ENCODE measurements at places on chromosomes 16 and 17.

DNA sequence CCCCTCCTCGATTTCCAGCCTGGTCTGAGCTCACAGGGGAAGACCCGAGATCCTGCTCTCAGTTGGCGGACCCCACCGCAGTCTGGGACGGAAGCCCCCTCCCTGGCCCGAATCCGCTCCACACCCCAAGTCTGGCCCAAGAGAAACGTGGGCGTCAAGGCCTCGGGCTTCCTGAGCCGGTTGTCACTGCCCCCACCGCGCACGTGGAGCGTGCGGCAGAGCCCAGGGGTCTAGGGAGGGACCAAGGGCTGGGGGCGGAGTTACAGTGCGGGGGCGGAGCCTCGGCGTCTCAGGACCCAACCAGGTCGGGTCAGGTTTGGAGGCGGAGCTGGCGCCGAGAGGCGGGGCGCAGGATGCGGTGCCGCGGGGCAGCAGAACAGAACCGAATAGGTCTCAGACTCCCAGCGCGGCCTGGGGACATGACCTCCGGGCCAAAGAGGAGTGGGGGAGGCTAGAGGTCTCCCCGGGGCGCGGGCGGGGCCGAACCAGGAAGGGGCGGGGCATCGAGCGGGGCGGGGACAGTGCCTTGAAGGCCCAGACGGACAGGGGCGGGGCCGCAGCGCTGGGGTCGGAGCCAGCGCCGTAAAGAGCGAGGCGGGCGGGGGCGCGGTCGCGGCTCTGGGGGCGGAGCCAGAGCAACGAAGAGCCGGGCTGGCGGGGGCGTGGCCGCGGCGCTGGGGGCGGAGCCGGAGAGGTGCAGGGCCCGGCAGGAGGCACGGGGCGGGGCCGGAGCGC lies 431 bp upstream of the ZFPM1 start:
- DNase-seq: peak; percentile 100

- no peak for DNase-seq
Measured at GRCh38 chr16:89410794-89411309, 79.5 kb downstream of the ANKRD11 start.

DNA sequence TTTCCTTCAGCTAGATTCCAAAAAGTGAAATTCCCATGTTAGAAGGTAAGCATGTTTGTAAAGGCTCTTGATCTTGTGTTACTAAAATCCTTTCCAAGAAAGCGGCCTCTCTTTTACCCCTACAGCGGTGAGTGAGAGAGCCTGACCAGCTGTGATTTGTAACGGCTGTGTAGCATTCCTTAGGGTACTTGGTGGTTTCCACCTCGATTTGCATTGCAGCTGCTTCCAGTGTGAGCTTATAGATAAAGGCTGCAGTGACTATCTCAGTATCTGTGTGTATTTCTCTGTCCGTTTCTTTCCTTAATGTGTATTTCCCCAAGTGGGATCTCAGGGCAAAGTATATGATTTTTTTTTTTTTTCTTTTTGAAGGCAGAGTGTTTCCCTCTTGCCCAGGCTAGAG lies 169.4 kb downstream of the SNX29 start:
- DNase-seq: no peak

DNA sequence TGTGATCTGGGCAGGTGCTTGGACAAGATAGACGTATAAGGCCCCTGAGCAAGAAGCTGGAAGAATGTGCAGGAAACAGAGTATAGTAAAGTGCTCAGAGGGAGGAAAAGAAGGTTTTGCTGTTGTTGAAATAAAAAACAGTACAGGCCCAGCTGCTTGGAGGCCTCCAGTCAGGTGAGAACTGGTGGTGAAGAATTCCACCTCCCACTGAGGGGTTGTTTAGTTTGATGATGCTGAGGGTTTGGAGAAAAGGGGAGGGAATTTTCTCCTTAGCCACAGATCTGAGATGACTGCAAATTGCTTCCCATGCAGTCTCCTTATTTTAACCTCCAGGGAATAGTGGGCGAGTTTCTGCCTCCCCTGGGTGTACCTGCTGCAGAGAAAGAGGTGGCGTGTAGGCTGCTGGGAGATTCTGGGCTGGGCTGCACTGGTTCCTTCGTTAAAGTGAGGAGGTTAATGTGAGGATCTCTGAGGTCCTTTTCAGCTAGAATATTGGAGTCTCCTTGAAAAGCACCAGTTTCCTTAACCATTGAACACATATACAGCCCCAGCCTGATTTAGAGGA lies 25.8 kb downstream of the SMPD3 start:
- no peak for DNase-seq

- no peak for DNase-seq
Measured at GRCh38 chr17:15392326-15392741, 50.9 kb upstream of the TEKT3 start.

- no peak for DNase-seq
Measured at GRCh38 chr17:30005709-30006320, 64.4 kb downstream of the EFCAB5 start.

DNA sequence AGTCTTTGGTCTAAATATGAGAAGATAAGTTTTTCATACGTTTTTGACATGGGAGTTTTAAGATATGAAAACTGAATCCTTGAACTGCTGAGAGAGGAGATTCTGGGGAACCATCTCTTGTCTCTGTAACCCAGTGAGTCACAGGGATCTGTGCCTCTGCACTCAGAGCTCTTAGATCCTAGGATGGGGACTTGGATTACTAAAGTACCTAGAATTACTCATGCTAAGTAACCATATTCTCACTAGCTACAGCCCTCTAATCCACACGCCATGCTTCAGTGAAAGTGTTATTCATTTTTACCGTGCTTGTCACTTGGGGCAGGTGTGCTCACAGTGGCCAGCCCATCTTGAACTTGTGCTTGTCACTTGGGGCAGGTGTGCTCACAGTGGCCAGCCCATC lies 2.0 kb downstream of the MRM3 start:
- no peak for DNase-seq

DNA sequence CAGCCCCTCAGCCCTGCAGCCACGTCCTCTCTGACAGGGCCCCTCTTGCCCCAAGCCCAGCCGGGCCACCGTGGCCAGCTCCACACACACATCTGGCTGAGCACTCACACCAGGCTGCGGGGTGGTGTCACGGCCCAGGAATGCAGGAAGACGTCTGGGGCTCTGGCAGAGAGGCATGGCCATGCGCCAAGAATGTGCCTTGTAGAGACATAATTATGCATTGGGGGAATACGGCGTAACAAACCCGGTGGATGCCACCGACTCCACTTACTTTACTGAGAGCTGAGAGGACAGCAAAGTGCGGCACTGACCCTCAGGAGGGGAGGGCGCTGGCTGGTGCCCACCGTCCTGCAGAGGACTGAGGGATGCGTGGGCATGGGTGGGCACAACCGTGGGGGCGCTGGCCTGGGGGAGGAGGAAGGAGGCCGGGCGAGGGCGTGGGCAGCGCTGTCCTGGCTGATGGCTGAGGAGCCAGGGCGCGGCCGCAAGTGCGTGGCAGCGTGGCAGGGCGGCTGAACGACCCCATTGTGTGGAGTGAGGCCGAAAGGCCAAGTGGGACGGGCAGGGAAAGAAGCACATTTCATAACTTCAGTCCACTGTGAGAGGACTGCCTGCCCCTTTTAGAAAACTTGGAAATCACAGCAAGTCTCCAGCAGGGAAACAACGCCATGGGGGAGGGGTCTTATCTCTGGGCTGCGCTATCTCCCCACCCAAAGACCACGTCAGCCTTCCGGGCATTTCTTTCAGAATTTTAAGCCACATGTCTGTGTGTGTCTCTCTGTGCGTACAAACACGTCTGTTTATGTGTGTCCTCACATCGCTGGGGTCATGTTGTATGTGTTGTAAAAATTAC lies 30.6 kb downstream of the METRNL start:
- no peak for DNase-seq

- DNase-seq: no peak
Measured at GRCh38 chr16:56894331-56894917, 29.4 kb downstream of the SLC12A3 start.

DNA sequence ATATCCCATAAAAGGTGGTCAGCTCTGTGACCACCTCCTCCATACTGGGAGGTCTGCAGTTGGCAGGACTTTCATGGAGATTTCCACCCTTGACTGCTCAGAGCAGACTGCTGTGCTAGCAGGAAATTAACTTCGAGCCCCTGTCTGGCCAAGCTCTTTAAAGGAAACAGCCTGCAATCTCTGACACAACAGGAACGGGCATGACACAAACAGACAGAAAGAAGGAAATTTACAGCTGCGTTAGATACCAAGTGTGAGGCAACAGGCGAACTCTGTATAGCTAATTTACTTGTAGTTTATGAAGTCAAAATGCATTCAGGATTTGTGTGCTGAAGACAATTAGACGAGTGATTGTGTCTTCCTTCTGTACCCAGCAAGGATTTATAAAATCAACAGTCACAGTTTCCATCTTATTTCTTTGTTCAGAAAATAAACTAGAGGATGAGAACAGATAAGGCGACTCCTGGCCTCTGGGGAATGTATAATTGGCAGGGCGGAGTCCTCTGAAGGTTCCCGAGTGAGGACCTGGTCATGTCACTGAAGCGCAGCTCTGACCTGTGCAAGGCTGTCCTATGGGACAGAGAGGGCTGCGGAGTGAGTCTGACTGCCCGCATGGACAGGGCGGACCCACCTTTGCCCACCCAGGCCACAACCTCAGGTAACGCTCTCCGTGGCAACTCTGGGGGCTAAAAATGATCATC lies 16.1 kb downstream of the WIPI1 start:
- DNase-seq: no peak

- no peak for DNase-seq
Measured at GRCh38 chr17:19978805-19979211, 1.2 kb upstream of the AKAP10 start.

- no peak for DNase-seq
Measured at GRCh38 chr16:88899901-88900661, 33.6 kb upstream of the PABPN1L start.

- DNase-seq: no peak
Measured at GRCh38 chr16:67926181-67926750, 5.4 kb downstream of the CTRL start.

DNA sequence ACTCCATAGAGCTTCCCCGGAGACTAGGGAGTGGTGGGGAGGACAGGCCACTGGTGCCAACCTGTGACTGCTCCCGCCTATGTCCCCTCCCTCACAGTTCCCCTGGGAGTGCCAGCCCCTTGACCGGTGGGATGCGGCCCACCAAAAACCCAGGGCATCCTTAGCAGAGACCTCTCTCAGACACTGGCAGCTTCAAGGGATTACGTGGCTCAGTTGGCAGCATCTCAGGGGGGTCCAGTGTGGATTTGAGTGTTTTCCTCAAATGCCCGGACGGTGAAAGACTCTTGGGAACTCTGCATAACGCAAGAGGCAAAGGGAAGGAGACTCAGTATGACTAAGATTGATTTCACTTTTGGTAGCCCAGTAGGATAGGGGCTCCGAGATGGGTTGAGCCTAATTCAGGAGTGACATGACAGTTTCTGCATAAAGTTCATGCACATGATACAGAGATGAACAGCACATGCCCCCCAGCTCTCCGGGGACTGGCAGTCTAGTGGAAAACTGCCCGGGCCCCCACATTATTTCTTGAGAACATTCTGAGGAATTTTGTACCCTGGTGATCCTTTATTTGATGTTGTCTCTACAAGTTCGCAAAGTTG lies 50.4 kb downstream of the TRARG1 start:
- no peak for DNase-seq

- DNase-seq: no peak
Measured at GRCh38 chr17:48427598-48427997, 2.4 kb downstream of the SKAP1 start.

DNA sequence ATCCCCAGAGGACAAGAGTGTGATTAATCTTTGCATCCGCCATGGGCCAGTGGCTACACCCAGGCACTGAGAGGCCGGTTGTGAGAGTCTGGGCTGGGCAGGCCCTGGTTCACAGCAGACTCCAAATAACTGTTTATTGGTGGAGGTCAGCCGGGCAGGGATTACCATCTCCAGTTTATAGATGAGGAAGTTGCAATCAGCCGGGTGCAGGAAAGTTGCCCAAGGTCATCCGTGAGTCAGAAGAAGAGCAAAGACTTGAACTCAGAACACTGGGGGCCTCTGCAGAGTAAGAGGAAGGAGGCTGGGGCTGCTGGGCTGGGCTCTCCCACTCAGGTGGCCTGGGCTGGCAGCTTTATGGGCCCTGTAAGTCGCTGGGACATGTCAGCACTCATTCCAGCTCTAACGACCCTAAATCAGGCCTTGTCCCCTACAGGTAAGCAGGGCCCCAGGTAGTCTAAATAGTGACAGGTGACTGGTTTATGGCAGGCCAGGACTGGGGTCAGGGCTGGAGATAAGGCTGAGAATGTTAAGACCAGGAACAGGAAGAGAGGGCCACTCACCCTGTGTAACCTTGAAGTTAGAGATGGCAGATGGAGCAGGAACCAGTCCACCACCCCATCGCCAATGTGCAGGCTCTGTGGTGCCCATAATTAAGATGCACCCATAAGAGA lies 2.1 kb upstream of the CA4 start:
- DNase-seq: no peak

- DNase-seq: no peak
Measured at GRCh38 chr17:40320756-40321523, 12.0 kb downstream of the RARA start.

DNA sequence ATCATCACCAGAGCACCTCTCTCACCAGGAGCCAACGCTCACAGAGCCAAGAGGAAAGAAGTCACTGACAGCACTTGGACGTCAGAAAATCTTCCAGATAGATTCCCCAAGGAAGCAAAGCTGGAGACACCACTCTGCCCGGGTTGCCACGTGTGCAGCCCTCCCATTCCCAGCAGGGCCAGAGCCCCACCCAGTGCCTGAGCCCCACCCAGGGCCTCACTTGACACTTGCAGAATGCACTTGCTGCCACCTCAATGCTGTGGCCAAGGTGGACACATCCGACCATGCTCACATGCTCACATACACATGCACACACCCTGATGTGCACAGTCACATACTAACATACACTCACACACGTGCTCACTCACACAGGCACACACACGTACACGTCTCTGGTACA lies 240.7 kb downstream of the RBFOX3 start:
- no peak for DNase-seq

All from stimulated activated CD8-positive, alpha-beta memory T cell treated with anti-CD3 and anti-CD28 coated beads, Interleukin-15, amount 100 ng/mL, for 24 hours (primary cell).